Stomach (tissue), 19 donors: ENCODE measurements at places on chromosomes 3 and 15. TPM values are rescaled to one million over a fixed set of nuclear protein-coding genes. Genes with fewer than 3 reads are reported as not detected.

The NRG4 gene
- 1.6 TPM for polyA plus RNA-seq

The SI gene
- not detected for polyA plus RNA-seq

The GXYLT2 gene
- 1.5 TPM for polyA plus RNA-seq

The TAGLN3 gene
- polyA plus RNA-seq: 0.87 TPM

The C15orf62 gene
- 0.25 TPM for polyA plus RNA-seq
